ENCODE measurements at places on chromosomes 1 and 21.

DNA sequence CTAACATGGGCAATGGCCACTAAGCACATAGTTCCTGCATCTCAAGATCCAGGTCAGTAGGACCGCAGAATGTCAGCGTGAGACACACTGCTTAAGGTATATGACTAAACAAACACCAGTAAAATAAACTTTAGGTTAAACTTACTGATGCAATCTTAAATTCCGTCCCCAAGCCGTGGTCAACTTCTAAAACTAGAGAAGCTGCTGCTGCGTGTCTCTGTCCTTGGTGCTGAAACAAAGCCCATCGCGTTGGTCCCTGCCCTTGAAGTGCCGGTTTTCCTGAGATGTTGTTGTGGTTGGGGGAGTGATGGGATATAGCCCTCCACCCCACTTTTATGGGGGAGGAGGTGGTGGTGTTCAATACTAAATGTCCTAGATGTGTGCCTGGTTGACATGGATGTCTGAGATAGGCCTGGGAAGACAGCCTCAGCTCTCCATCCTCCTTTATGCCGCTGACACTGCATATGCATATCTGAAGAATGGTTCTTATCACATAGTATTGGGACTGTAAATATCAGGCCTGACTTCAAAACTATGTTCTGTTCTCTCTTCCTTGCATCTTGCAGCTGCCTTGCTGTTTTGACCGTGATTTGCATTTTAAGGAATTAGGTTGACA, 72.0 kb upstream of the KCNA3 start:
- DNase-seq: peak; percentile 49

- DNase-seq: peak; percentile 79
These were observed 150.1 kb upstream of the FGGY start for GRCh38 chr1:59146651-59147358.

DNA sequence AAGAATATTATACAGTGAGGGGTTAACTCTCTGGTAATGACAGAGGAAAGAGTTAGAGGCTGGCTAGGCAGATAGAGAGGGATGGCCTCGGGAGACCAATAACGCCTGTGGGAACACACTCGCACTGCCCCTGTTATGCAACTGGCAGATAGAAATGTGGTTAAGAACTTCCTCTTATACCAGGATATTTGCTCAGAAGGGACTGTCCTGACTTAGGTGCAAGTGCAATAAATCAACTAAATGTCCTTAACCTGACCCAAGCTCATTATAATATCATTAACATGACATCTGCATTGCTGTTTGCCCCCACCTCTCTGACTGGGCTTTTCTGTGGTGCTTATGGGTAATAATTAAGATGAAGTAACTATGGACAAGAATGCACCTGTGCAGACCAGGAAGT, 1518.0 kb downstream of the NCAM2 start:
- DNase-seq: no peak

- no peak for DNase-seq
These were observed 704 bp downstream of the ALG6 start for GRCh38 chr1:63368131-63368530.

- no peak for DNase-seq
These were observed 21.9 kb downstream of the ERRFI1 start for GRCh38 chr1:8004113-8004802.
